Activated naive CD4-positive, alpha-beta T cell treated with anti-CD3 and anti-CD28 coated beads, Interleukin-2, amount 50 U/mL, for 16 hours (primary cell): ENCODE measurements at places on chromosomes 13 and 19.

DNA sequence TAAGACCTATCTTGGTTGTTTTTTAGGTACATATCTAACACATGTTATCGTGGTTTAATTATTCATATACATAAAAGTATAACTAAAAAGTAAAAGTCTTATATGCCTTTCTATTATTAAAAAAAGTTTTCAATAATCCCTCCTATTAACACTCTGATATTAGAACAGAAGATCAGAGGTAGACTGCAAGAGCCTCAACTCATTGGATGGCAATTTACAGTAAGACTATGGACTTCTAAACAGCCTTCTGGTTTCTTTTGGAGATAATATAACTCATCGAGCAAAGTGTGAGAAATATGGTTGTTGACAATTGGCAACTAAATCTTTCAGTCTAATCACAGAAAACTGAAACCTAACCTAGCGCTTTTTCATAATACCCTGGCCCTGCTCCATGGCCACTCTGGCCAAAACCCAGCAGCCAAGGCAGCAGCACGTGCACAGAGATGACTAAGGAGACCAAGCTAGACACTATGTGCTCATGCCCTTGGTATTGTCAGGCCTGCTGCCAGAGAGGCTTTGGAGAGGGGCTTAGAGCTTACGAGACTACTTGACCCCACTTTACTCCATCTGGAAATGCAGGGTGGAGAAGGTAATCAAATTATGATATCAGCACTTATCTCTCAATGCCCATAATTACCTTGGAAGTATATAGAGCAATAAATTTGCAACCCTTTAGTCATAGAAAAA lies 40.6 kb upstream of the EEF1AKMT1 start:
- DNase-seq, result no peak

DNA sequence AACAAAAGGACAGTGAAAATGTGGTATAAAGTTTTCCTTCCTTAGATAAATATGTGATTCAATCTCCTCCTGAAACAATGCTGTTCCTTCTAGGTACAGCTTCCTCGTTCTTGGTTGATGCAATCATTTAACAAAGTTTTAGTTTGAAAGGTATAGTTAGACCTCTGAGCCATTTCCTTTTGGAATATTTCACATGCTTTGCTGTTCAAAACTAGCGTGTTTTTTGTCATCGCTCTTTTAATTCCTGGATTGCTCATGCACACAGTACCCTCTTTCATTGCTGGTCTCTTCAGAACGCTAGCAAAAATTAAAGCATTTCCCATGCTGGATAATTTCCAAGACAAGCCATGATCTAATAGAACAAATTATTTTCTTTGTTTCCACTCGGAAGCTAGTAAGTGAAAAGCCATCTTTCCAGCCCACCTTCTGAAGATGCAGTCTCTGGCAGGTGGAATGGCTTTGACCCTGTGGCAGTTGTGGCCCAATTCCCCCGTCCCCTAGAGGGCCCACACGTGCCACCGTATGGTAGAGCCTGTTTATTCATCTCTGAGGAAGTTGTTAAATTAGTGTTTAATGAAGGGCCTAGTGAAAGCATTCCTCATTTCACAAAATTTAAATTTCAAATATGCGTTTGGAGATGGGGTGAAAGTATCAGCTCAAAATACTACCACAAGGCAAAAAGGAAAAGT lies 1040.6 kb upstream of the SLC10A2 start:
- DNase-seq, result no peak

GRCh38 chr19:46981286-46981945 lies 38.2 kb upstream of the NPAS1 start:
- no peak for DNase-seq

DNA sequence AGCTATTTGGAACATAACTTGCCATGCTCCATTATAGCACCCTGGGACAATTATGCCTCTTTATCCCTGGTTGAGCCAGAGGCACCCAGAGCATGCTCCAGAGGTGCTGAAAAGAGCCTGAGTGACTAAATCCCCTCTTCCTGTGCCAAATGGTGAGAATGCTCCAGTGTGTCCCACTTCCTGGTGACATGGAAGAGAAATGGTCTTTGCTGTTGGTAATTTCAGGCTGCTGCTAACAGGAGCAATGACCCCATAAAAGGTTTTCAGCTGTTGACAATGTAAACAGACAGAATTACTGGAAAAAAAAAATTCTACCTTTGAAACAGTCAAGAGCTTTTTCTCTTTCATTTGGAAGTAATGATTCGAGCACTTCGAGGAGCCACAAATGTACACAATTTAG lies 341.8 kb downstream of the FGF9 start:
- DNase-seq, result no peak

DNA sequence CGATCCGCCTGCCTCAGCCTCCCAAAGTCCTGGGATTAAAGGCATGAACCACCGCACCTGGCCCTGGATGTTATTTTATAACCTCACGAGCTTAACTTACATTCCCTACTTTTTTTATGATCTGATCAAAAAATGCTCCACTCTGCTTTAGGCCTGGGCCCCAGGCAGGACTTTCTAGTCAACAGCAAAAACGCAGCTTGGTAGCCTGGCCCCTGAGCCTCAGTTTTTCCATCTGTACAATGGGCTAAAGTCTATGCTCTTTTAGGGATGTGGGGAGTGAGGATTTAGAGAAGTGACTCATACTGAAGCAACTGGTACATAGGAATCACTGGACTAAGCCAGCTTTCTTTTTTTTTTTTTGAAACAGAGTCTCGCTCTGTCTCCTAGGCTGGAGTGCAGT lies 11.9 kb upstream of the PIK3R2 start:
- DNase-seq, result no peak

- no peak for DNase-seq
Observed at GRCh38 chr13:45167611-45168554, 33.0 kb downstream of the KCTD4 start.

DNA sequence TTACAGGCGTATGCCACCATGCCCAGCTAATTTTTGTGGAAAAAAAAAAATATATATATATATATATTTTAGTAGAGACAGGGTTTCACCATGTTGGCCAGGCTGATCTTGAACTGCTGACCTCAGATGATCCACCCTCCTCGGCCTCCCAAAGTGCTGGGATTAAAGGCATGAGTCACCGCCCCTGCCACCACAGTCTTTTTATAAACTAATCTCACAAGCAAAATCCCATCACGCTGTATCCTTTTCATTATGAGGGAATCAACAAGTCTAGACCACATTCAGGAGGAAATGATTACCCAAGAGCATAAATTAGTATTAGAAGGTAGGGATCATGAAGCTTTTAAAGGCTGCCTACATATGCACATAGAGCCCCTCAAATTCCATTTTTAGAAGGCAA lies 210.6 kb upstream of the NBEA start:
- DNase-seq, result no peak

DNA sequence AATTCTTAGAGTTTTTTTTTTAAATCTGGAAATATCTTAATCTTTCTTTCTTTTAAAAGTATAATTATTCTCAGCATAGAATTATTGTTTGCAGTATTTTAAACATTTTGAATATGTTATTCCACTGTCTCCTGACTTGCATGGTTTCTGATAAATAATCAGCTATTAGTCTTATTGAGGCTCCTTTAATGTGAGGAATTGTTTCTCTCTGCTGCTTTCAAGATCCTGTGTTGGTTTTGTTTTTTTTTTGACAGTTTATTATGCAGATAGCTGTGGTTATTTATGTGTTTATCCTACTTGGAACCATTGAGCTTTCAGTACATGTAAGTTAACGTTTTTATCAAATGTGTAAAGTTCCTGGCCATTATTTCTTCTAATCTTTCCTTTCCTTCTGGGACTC lies 477.9 kb upstream of the HTR2A start:
- DNase-seq, result no peak

GRCh38 chr13:66689628-66690027 lies 540.5 kb downstream of the PCDH9 start:
- DNase-seq, result no peak

GRCh38 chr19:3698386-3698950 lies 1.8 kb downstream of the PIP5K1C start:
- no peak for DNase-seq

GRCh38 chr19:38391911-38392464 lies 3.5 kb downstream of the SPRED3 start:
- no peak for DNase-seq

- no peak for DNase-seq
Observed at GRCh38 chr13:98486412-98486811, 90.5 kb downstream of the STK24 start.

- no peak for DNase-seq
Observed at GRCh38 chr13:32592082-32592481, 5.8 kb downstream of the PDS5B start.

- DNase-seq, result no peak
Observed at GRCh38 chr13:43324129-43324528, 300.7 kb downstream of the DNAJC15 start.

DNA sequence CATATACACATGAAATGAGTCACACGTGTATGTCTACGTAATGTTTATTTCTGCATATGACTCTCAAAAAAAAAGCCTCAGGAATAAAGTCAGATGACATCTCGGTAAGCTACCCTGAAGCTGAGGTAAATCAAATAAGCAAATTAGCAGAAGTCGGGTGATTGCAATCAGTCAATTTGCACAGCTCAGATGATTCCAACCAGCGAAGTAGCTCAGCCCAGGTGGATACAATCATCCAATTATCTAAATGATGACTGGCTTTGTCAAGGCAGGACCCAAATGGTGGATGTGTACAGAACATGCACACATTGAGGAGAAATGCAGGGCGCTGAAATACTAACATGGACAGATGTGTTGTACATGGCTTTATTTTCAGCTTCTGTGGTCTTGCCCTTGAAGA lies 148.5 kb downstream of the ZNF486 start:
- DNase-seq, result no peak

DNA sequence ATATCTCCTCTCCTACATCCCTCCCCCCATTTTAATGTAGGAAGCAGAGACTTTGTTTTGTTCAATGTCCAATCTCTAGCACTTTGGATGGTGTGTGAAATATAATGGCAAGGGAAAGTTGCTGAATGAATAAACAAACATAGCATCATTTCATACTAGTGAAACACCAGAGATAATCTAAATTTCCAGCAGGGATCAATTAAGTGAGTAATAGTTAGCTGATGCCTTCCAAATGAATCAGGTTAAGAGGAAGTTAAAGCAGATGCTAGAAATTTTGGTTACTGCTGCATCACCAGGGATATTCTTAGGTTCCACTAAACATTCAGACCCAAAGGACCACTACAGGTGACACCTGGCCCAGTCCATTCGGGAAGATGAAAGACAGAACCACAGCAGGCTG lies 8.1 kb downstream of the MRPS31 start:
- DNase-seq, result no peak

GRCh38 chr19:16506961-16507360 lies 10.8 kb downstream of the C19orf44 start:
- DNase-seq, result no peak

DNA sequence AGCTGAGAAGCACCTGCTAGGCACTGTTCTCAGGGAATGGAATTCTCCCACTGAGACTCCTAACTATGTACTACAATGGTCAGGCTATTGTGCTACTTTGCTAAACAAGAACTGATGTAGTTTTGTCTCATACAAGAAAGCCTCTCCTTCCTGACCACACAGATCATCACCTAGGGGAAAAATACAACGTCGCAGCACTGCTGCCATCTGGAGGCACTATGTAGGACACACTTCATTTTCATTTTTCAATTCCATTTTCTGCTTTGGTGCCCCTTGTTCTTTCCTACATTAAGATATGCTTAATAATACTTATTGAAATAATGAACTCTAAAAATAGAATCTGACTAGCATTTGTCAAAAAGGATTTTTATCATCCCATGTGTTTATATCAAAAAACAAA lies 21.1 kb downstream of the PROSER1 start:
- no peak for DNase-seq

- DNase-seq, result no peak
Observed at GRCh38 chr19:40093416-40093815, 2.7 kb upstream of the ZNF780A start.

DNA sequence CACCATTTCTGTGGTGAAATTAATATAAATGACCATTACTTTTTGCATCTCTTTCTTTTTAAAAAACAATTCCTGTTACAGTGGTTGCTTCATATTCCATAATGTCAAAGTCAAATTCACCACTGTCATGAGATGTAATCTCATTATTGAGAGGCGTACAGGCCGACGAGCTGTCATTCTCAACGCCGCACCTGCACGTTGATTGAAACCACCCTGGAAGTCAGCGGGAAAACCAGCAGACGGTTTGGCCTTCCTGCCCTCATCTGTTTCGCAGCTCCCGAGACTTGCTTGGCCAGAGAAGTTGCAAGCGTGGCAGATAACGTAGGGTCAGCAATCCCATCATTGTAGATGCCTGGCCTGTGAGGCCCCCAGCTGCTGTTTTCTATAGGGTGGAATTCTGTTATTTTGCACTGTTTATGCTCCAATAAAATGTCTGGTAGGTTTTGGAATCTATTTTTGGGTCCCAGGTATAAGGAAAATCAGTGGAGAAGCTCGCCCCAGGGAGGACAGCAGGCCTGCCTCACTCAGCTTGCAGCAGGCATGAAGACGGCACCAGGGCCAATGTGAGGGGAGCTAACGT lies 153.4 kb downstream of the SOX1 start:
- no peak for DNase-seq

GRCh38 chr13:95921485-95921884 lies 131.7 kb downstream of the UGGT2 start:
- no peak for DNase-seq

GRCh38 chr13:89923736-89924135 lies 1423.8 kb upstream of the MIR17HG start:
- DNase-seq, result no peak

GRCh38 chr19:38210458-38210987 lies 13.5 kb downstream of the DPF1 start:
- DNase-seq, result no peak

GRCh38 chr13:78198821-78199220 lies 280.2 kb upstream of the EDNRB start:
- no peak for DNase-seq

DNA sequence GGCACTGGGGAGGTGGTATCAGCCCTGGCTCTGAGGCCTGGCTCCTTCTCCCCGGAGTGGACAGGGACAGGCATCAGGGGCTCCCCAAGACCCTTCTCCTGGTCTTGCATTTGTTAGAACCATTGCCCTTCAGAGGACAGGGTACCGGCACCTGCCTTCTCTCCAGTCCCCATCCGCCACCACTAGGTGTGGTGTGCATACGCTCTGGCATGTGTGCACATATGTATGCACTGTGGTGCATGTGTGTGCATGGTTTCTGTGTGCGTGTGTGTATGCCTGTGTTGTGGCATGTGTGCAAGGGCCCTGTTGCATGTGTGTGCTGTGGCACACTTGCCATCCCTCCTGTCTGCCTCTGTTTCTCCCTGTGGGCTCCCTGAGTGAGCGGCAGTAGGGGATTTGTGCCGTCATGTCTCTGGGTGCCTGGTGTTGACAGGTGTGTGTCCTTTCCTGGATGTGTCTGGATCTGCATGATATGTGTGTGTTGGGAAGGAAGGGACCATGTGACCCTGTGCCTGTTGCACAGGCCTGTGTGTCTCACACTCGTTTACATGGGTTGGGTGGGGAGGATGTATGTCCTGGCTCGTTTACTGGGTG lies 9.3 kb downstream of the KCTD15 start:
- DNase-seq, result no peak

- DNase-seq, result no peak
Observed at GRCh38 chr19:29247471-29247870, 34.5 kb upstream of the UQCRFS1 start.

- DNase-seq, result no peak
Observed at GRCh38 chr13:39809466-39809865, 154.0 kb downstream of the COG6 start.
